ENCODE measurements at places on chromosomes 6 and 20.

- no peak for DNase-seq
Observed at GRCh38 chr20:4435225-4435624, 286.5 kb upstream of the PRND start.

GRCh38 chr6:43849844-43850243 lies 79.8 kb downstream of the VEGFA start:
- DNase-seq = no peak

- no peak for DNase-seq
Observed at GRCh38 chr20:32139947-32140346, 30.4 kb downstream of the TM9SF4 start.

DNA sequence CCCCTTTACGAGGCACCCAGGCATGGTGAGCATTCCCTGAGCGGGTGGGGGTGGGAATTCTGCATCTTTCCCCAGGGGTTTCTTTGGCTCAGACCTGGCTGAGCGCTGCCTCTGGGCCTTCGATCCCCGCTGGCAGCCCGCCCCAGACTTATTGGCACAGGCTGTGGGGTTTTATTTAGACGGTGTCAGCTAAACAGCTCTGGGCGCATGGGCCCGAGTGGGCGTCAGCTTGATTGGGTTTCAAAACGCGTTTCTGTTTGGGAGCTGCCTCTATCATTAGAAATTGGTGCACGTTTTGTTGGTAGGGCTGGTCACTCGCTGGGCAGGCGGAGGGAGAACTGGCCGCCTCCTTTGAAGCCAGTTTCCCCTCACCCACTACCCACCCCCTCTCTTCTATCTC lies 21.0 kb downstream of the PMEPA1 start:
- no peak for DNase-seq

- no peak for DNase-seq
Observed at GRCh38 chr6:41239467-41240159, 11.5 kb downstream of the TREML4 start.

DNA sequence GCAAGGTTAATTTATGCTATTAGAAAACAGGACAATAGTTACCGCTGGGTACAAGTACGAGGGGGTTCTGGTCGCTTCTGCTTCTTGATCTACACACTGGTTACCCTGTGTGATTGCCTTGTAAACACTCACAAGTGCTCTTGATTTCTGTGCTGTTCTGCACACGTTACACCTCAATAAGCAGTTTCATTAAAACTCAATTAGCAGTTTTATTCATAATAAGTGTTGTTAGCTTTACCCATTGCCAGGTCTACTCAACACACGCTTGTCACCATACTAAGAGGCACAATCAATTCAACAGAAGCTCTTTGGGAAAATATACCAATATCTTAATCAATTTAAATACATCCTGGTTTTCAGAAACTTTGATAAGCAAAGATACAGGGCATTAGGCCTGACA lies 20.4 kb downstream of the BMP7 start:
- DNase-seq = no peak

DNA sequence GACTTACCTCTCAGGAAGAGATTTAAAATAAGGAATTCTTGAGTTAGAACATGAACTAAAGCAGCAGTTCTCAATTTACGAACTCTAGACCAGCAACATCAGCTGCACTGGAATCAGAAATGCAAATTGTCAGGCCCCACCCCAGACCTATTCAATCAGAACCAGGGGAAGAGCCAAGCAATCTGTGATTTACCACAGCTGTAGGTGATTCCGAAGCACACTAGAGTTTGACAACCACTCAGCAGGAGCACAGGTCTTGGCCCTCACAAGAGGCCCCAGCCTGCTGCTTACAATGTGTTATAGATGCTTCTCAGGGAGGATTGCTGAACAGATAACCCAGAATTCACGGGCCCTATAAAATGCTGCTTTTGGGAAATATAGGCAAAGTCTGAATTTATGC lies 279.2 kb downstream of the PTPRK start:
- DNase-seq = no peak

GRCh38 chr6:40629463-40629862 lies 42.3 kb upstream of the LRFN2 start:
- DNase-seq = no peak
